ENCODE measurements at places on chromosomes 1 and 21.

DNA sequence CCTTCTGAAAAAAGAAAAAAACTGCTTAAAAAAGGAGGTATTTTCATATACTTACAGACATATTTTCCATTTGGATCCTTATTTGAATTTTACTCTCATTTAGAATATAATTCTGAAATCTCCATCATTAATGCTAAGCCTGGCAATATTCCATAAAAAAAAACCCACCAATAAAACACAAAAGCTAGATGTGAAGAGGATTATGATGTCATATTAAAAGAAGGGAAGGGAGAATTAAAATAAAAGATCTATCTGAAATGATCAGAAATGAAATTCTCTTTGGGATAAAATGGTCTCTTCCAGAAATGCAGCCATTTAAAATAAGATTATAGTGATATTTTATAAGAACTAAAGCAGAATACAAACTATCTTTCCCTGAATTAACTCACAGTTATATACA is 206.7 kb upstream of the CAMK1G start:
- H3K27ac ChIP-seq: no peak overlapping the region
- H3K36me3 ChIP-seq: no peaks in the 10 kb centered on the region
- no peak overlapping the region for H3K4me3 ChIP-seq
- H3K27me3 ChIP-seq: peaks cover 27% of the 10 kb centered on the region
- no peak for DNase-seq
- H3K4me1 ChIP-seq: no peaks in the 10 kb centered on the region

DNA sequence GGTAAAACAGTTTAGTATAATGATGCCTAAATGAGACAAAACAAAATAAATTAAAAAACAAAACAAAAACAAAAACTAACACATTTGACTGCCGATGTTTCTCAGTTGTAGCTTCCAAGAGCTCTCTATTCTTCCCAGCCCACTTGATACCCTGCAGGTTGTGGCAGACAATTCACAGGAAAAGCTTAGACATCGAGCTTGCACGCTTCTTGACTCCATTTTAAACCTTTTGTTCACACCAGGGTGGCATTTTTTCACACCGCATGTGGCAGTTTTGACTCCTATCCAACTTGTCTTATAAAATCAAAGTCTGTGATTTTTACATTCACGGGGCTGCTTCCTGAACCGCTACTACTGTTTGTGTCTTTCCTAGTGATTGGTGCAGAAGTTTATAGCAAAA is 575.9 kb downstream of the USP25 start:
- H3K4me1 ChIP-seq: no peaks in the 10 kb centered on the region
- H3K4me3 ChIP-seq: no peak overlapping the region
- no peak overlapping the region for H3K27ac ChIP-seq
- no peak for DNase-seq
- no peaks in the 10 kb centered on the region for H3K27me3 ChIP-seq

GRCh38 chr1:232590744-232591082 is 39.2 kb downstream of the SIPA1L2 start:
- peaks cover 1% of the 10 kb centered on the region for H3K36me3 ChIP-seq
- H3K27me3 ChIP-seq: no peaks in the 10 kb centered on the region
- peaks cover 29% of the 10 kb centered on the region for H3K4me1 ChIP-seq
- no peak overlapping the region for H3K4me3 ChIP-seq
- H3K27ac ChIP-seq: no peak overlapping the region
- no peak for DNase-seq

- H3K36me3 ChIP-seq: no peaks in the 10 kb centered on the region
- no peak for DNase-seq
- no peak overlapping the region for H3K27ac ChIP-seq
- H3K4me1 ChIP-seq: no peaks in the 10 kb centered on the region
- H3K4me3 ChIP-seq: no peak overlapping the region
- peaks cover 52% of the 10 kb centered on the region for H3K27me3 ChIP-seq
Measured at GRCh38 chr1:207935166-207935583, 24.2 kb upstream of the CD34 start.

DNA sequence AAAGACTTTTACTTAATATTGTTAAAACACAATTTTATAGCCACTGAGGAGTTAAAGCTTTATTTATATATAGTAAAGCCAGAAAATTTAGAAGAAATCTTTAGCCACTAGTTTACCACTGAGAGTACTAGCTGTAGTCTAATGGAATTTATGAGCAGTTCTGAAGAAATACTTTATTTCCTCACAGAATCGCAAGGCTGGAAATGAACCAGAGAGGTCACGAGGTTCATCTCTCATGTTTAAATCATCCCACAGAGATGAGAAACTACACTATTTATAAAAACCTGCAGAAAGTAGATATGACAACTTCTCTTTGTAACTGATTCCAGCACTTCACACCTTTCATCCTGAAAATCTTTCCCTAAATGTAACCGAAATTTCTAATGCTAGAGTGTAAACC is 26.0 kb downstream of the ADGRL4 start:
- no peak overlapping the region for H3K27ac ChIP-seq
- H3K4me3 ChIP-seq: no peak overlapping the region
- DNase-seq: no peak
- no peaks in the 10 kb centered on the region for H3K4me1 ChIP-seq
- H3K27me3 ChIP-seq: no peaks in the 10 kb centered on the region

DNA sequence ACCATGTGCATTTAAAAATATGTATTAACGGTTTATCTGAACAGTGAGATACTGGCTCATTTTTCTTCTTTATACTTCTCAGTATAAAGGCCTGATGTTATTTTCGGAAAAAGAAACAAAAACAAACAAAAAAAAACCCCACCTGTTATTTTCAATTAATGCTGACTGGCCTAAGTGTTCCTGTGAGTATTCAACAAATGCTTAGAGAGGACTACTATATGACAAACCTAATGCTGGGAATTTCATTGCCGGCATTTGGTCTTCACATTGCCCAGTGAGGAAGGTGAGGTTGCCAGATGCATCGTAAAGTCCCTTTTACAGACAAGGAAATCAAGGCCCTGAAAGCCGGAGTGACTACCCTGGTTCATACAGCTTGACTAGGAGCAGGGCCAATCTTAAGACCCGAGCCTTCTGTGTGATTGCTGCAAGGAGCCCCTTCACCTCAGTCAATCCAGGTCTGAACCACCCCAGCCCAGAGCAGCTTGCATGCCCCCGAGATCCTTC is 599 bp downstream of the MRPL24 start:
- DNase-seq: no peak
- H3K4me1 ChIP-seq: peaks cover 22% of the 10 kb centered on the region
- H3K36me3 ChIP-seq: peaks cover 25% of the 10 kb centered on the region
- H3K27me3 ChIP-seq: no peaks in the 10 kb centered on the region
- H3K4me3 ChIP-seq: peak overlapping the region; percentile 95

DNA sequence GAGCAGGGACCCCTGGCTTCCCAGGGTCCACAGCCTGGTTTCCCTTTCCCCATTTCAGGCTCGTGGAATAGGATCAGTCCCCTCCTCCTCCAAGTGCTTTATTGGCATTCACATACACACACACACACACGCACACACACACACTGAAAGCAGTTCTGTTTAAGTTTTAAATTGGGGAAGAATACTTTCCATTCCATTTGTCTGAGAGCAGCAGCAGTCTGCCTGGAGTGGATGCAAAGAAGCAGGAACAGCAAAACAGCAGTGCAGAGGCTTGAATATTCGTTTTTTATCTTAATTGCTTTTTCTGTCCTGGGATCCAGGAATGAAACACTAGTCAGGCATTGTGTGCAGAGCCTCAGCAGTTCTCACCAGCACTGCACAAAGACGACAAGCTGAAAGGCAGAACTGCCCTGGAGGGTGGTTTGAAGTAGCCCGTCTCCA is 7.1 kb downstream of the CYB561D1 start:
- no peaks in the 10 kb centered on the region for H3K27me3 ChIP-seq
- no peak for DNase-seq
- peaks cover 85% of the 10 kb centered on the region for H3K4me1 ChIP-seq
- H3K36me3 ChIP-seq: peaks cover 15% of the 10 kb centered on the region
- H3K27ac ChIP-seq: peak overlapping the region; percentile 90

GRCh38 chr1:101437800-101438199 is 201.0 kb downstream of the S1PR1 start:
- H3K36me3 ChIP-seq: peaks cover 2% of the 10 kb centered on the region
- no peak for DNase-seq
- H3K27me3 ChIP-seq: peaks cover 20% of the 10 kb centered on the region

DNA sequence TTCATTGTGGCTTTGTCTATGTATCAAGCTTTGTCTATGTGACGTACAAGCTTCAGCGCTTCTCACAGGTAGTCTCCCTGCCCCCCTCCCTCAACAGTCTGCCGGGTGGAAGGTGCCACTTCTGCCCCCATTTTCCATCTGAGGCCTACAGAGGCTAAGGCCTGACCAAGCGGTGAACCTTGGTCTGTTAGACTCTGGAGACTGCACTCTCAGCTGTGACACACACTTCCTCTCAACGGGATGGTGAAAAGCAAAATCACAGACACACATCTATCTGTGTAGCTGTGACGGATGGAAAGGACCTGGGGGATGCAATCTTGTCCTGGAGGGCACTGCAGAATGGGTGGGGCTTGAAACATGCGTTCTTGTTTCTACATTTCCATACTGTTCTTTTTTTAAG is 152.9 kb upstream of the EDN2 start:
- H3K36me3 ChIP-seq: no peaks in the 10 kb centered on the region
- no peak for DNase-seq
- H3K4me1 ChIP-seq: peaks cover 36% of the 10 kb centered on the region
- peak overlapping the region; percentile 87 for H3K27ac ChIP-seq

DNA sequence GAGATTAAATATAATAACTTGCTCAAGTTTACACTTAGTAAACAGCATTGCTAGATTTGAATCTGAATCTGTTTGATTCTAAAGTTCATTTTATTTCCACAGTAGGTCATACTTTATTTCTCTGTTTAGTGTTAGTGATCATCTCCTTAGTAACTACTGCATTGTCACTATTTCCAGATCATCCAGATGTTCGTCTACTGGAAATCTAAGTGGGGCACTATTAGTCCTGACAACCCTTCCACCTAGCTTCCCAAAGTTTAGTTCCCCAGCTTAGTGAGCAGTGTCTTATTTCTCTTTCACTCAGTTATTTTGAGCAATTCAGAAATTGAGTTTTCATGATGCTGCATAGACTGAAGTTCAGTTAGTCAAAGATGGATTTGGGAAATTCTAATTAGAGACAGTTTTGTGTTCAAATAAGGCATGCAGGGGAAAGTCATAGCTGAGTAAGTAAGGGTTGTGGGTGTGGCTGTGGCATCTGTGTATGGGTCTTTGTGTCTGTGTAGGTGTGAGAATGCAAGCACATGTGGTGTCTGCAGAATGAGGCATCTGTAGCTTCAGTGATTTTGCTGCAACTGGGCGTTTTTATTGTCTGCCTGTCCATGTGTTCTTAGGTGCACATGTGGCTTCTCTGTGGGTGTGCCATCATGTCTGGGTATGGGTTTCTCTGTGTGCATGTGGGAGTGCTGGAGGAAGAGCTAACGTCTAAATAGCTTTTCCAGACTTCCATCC is 107.3 kb downstream of the NTMT2 start:
- no peak overlapping the region for H3K4me3 ChIP-seq
- DNase-seq: no peak
- H3K36me3 ChIP-seq: peaks cover 1% of the 10 kb centered on the region
- H3K27ac ChIP-seq: no peak overlapping the region
- H3K4me1 ChIP-seq: no peaks in the 10 kb centered on the region
- H3K27me3 ChIP-seq: peaks cover 10% of the 10 kb centered on the region

DNA sequence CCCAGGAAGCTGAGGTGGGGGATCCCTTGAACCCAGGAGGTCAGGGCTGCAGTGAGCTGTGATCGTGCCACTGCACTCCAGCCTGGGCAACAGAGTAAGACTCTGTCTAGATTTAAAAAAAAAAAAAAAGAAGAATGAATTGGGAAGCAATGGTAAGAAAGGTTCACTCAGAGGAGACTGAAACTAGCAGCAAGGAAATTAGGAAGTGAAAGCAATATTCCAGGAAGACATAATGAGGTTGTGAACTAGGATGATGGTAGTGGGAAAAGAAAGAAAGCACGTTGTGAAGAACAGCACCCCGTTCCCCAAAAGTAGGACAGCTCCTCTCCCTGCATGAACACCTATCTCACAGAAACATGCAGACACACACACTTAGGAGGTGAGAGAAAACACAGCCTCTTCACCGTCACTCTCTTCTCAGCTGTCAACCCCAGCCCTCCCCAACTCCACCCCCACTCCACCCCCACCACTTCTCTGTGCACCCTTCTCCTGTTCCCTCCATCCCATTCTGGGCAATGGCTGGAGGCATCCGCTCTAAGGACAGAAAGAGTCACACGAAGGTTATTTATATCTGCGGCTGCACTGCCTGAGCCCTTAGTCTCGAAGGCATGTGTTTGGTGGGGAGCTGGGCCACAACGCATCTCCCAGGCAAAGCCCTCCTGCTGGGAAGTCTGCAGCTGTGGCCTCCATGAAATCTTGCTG is 101.8 kb upstream of the LPGAT1 start:
- H3K4me3 ChIP-seq: no peak overlapping the region
- peaks cover 2% of the 10 kb centered on the region for H3K36me3 ChIP-seq
- H3K4me1 ChIP-seq: peaks cover 10% of the 10 kb centered on the region
- peaks cover 10% of the 10 kb centered on the region for H3K27me3 ChIP-seq
- DNase-seq: no peak

GRCh38 chr21:42424914-42425541 is 21.3 kb downstream of the UBASH3A start:
- H3K36me3 ChIP-seq: peaks cover 57% of the 10 kb centered on the region
- H3K4me3 ChIP-seq: peak overlapping the region; percentile 81
- DNase-seq: peak; percentile 71
- peaks cover 78% of the 10 kb centered on the region for H3K4me1 ChIP-seq
- peak overlapping the region; percentile 87 for H3K27ac ChIP-seq
- no peaks in the 10 kb centered on the region for H3K27me3 ChIP-seq

DNA sequence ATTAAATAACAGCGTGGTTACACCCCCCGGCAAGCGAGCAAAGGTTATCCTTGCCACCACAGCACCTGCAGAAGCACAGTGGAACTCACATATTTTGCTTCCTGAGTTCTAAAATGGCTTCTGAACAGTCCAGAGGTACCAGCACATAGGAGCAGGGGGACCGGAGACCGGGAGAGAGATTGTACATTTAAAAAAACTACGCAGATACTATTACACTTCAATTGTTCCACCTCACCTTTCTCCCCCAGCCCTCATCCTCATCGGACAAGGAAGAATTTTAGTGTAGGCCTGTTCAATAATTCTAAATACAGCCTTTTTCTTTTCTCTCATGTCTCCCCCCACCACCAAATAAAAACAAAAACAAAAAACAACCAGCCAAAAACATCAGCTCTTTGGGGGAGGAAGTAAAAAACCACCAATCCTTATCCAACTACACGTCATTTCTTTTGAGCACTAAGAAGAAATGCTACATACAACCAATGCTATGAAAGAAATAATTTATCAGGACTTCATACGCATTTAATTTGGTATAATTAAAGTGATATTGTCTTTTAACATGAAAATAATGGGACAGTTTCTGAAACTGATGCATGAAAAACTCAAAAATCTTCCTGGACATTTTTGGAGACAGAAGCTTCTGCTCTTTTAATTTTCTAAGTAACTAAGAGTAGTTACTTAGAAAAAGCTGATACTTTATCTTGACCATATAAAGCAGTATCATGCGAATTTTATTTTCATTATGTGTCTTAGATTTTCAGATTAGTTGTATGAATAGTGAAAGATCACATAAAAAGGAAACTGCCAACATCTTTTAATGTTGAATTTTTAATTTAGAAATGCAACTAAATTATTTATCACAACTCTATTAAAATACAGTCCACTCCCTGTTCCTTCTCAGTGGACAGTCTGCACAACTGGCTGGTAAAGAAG is 9.1 kb downstream of the CDKN2C start:
- H3K27me3 ChIP-seq: peaks cover 24% of the 10 kb centered on the region
- H3K4me1 ChIP-seq: peaks cover 20% of the 10 kb centered on the region

- no peak for DNase-seq
- H3K4me3 ChIP-seq: no peak overlapping the region
- H3K4me1 ChIP-seq: no peaks in the 10 kb centered on the region
- no peaks in the 10 kb centered on the region for H3K36me3 ChIP-seq
Measured at GRCh38 chr1:215731699-215732098, 164.6 kb downstream of the KCTD3 start.

GRCh38 chr1:7509598-7509997 is 261.5 kb upstream of the VAMP3 start:
- no peak overlapping the region for H3K4me3 ChIP-seq
- no peak for DNase-seq
- no peaks in the 10 kb centered on the region for H3K36me3 ChIP-seq
- H3K27ac ChIP-seq: no peak overlapping the region
- H3K27me3 ChIP-seq: peaks cover 29% of the 10 kb centered on the region
- no peaks in the 10 kb centered on the region for H3K4me1 ChIP-seq

All from central memory CD8-positive, alpha-beta T cell (primary cell).